ENCODE measurements at places on chromosomes 5 and 9. TPM values are rescaled to one million over a fixed set of nuclear protein-coding genes. Genes with fewer than 3 reads are reported as not detected.

SPATA31C1 gene
- total RNA-seq: not detected

ABITRAM gene
- 5.8 TPM for total RNA-seq

WDR38 gene
- total RNA-seq: not detected

CD72 gene
- total RNA-seq: 0.19 TPM

ACSL6 gene
- total RNA-seq: under 0.01 TPM

FAT2 gene
- total RNA-seq: under 0.01 TPM

OTP gene
- not detected for total RNA-seq

SPINK4 gene
- not detected for total RNA-seq

PRRT1B gene
- total RNA-seq: not detected

AQP7 gene
- total RNA-seq: not detected
